Left renal pelvis (tissue), 4 donors: ENCODE measurements at places on chromosomes 4 and X.

GRCh38 chrX:152138388-152138784 is at the start of gene MAGEA10:
TSS of gene MAGEA10 (minus strand) at chrX:152138577. CDS start at chrX:152135620, 2,957 bp downstream.
- DNase-seq = no peak

DNA sequence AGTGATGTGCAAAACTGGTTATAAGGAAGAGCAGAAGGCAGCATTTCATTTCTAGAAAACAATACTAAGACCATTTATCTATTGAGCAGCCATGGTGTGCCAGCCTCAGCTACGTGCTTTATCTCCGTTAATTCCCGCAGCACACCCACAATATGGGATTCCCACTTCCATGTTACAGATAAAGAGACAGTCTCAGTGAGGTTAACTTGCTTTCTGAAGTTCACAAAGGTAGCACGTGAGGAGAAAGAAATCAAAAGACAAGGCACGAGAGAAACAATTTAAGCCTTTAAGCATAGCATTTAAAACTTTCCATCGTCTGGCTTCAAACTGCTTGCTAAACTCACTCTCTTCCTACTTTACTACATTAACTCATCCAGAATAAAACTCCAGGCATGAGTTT is 8.0 kb upstream of the RPL34 start:
- DNase-seq = no peak

DNA sequence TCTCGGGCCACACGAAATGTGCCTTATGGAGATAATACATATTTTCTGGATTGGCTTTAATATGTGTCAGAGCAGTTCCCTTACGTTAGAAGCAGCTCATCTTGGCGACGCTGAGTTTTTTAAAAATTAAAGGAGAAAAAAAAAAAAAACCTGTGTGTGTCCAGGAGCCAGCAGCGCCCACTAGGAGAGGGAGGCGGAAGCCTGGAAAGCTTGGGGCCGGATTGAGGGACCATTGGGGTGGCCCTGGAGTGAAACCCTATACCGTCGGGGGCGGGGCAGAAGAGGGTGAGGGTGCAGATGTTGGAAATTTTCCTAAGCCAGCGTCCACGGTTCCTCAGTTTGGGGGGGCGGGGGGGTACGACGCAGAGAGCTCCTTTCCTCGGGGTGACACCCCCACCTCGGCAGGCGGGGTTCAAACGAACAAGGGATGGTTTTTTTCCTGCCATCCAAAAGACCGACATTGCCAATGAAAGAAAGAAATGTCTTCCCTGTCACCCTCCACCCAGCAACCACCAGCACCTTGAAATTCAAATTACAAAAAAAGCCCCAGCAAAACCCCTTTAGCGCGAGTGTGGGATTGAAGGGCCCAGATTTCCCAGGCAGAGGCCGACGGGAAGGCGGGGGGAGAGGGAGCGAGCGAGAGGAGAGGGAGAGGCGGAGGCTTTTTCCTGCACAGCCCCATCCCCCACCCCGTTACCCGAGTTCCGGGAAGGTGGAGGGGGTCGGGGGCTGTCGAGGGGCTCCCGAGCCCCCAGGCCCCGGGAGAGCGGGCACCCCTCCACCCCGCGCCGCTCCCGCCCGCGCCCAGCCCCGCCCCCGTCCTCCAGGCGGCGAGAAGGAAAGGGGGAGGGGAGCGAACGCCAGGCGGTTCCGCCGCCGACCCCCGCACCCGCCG is 859 bp downstream of the SMARCA1 start:
- no peak for DNase-seq

- DNase-seq = no peak
Observed at GRCh38 chrX:149370097-149370496, 135.0 kb downstream of the IDS start.

DNA sequence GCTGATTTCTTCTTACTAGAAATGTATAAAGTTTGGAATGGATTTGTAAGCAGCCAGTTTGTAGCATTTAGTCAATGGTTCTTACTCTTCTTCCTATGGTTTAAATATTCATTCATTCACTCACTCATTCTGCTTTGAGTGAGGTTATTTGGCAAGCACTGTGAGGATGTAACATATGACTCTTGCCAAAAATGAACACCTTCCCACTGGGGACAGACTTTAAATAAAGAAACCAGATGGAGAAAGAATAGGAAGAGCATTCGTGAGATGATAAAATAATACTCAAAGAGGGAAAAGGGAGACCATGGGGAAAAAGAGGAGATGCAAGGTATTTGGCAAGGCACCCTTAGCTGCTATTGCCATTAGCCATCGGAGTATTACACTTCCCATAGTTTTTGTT is 586.1 kb downstream of the ADGRL3 start:
- DNase-seq = no peak
